Cortex of kidney (tissue), 1 donor: ENCODE measurements at places on chromosomes 1 and 21.

- no peak for DNase-seq
Measured at GRCh38 chr1:198610362-198610761, 28.5 kb upstream of the PTPRC start.

- DNase-seq, result no peak
Measured at GRCh38 chr1:91818713-91818975, 67.3 kb downstream of the TGFBR3 start.

DNA sequence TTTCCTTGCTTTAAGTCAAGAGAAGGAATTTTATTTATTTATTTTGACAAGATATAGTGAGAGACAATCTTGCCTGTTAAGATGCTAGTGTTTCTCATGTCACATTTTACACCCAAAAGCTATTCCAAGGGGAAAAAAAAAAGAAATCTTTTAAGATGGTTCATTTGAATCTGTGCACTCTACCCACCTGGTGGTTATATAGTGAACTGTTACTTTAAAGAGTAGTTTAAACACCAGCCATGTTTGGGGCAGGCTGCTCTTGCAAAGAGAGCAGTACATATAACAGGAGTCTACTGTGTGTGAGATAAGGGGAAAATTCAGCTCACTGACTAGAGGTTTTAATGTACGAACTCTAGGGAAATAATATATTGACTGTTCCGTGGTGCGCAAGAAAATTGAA lies 3.3 kb upstream of the ELAVL4 start:
- no peak for DNase-seq

- no peak for DNase-seq
Measured at GRCh38 chr1:175708787-175709186, 34.6 kb downstream of the TNR start.

DNA sequence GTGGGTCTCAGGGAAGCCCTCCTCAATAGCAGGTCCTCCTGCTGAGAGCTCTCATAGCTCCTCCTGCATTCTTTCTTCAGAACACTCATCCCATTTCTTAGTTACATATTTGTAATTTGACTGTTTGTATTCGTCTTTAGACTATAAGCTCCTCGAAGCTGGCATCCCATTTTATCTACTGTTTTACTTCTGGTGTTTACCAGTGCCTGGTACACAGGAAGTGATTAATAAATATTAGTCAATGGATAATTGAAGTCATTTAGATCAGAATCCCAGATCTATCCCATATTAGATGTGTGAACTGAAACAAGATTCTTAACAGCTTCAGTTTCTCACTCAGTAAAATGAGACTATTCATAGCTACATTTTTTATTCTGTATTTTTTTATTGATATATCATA lies 88.7 kb downstream of the PLPP3 start:
- no peak for DNase-seq

DNA sequence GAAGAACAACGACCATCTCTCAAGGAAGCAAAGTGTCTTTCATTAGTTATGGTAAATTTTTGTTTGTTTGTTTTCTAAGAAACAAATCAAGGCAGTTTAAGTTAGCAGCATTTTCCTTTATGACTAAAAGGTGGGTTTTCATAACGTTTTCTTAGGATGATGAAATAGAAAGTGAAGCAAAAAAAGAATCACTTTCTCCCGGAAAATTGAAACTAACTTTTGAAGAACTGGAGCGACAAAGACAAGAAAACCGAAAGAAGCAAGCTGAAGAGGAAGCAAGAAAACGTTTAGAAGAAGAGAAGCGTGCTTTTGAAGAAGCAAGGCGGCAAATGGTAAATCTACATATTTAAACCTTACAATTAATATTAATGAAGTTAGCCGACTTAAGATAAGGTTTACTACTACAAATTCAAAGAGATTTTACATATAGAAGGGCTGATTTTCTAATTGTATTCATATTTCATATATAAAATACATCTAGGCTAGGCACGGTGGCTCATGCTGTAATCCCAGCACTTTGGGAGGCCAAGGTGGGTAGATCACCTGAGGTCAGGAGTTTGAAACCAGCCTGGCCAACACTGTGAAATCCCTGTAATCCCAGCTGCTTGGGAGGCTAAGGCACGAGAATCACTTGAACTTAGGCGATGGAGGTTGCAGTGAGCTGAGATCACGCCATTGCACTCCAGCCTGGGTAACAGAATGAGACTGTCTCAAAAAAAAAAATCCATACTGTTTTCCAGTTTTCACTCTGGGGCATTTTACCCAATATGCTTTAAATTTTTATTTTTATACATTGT lies 38.3 kb downstream of the NEXN start:
- DNase-seq, result no peak

DNA sequence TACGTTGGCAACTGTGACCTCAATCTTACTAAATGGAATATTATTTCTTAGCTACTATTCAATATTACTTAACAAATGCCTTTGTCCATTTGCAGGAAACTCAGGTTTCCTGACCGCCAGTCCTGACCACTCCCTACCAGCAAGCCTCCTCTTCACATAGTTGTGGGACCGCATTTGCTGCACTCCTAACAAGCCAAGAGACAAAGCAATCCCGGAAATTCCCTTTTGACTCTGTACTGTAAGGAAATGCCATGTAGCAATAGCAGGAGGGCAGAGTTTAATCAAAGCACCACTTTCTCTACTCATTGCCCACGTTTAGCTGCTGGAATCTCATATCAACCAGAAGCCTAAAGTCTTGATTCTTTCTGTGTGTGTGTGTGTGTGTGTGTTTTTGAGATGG lies 28.1 kb upstream of the ACBD6 start:
- DNase-seq, result no peak
